ENCODE measurements at places on chromosomes 7 and 10. TPM values are rescaled to one million over a fixed set of nuclear protein-coding genes. Genes with fewer than 3 reads are reported as not detected.
A peak's percentile ranks its signal among the peaks of the same experiment; 100 is the strongest.

DNA sequence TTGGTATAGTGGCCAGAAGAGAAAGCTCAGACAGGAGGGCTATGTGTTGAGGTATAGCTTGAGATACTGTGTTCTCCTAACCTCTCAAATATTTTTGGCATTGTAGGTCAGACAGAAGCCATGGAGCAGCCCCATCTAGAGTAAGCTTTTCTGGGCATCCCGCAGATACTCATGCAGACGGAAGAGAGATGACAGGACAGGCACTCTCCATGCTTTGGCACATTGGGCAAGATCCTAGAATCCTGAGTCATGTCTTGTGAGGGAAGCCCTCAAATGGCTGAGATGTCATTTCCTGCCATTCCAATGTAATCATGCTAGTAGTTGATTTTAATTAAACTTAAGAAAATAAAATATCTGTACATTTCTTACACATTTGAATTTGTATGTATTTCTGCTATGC is 16.8 kb upstream of the KIF20B start:
- no peaks in the 10 kb centered on the region for H3K4me1 ChIP-seq
- no peak overlapping the region for H3K27ac ChIP-seq
- no peak overlapping the region for H3K4me3 ChIP-seq
- H3K36me3 ChIP-seq, result no peaks in the 10 kb centered on the region
- DNase-seq, result peak; percentile 22

GRCh38 chr10:118944959-118945633 is 84.4 kb upstream of the NANOS1 start:
- no peaks in the 10 kb centered on the region for H3K4me1 ChIP-seq
- no peak overlapping the region for H3K4me3 ChIP-seq
- no peaks in the 10 kb centered on the region for H3K36me3 ChIP-seq
- no peak overlapping the region for H3K27ac ChIP-seq
- H3K27me3 ChIP-seq, result no peaks in the 10 kb centered on the region
- DNase-seq, result no peak

Gene TRIP6
- total RNA-seq, result 96.1 TPM

Gene PPP3CB
- 27.1 TPM for total RNA-seq

- H3K27me3 ChIP-seq, result no peaks in the 10 kb centered on the region
- H3K27ac ChIP-seq, result no peak overlapping the region
- H3K36me3 ChIP-seq, result no peaks in the 10 kb centered on the region
- H3K4me3 ChIP-seq, result no peak overlapping the region
These were observed 9.2 kb downstream of the INPP5A start for GRCh38 chr10:132546567-132547420.

DNA sequence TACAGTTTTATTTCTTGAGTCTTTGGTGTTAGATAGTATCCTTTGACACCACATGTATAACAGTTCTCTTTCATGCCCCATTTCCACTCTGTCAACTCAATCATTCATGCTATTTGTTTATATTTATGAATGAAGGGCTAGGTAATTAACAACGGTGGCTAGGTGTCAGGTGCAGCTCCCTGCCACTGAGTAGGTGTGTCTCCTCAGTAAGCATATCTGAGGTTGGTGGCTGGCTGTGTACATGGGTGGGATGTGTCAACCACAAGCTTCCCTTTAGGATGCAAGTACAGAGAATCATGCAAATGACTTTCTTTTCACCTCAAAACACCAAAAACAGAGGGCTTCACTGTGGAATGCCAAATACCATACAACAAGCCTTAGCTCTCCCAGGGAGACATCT is 83.4 kb downstream of the ZNF365 start:
- H3K36me3 ChIP-seq, result no peaks in the 10 kb centered on the region
- H3K27me3 ChIP-seq, result no peaks in the 10 kb centered on the region
- peaks cover 9% of the 10 kb centered on the region for H3K4me1 ChIP-seq
- H3K27ac ChIP-seq, result no peak overlapping the region

DNA sequence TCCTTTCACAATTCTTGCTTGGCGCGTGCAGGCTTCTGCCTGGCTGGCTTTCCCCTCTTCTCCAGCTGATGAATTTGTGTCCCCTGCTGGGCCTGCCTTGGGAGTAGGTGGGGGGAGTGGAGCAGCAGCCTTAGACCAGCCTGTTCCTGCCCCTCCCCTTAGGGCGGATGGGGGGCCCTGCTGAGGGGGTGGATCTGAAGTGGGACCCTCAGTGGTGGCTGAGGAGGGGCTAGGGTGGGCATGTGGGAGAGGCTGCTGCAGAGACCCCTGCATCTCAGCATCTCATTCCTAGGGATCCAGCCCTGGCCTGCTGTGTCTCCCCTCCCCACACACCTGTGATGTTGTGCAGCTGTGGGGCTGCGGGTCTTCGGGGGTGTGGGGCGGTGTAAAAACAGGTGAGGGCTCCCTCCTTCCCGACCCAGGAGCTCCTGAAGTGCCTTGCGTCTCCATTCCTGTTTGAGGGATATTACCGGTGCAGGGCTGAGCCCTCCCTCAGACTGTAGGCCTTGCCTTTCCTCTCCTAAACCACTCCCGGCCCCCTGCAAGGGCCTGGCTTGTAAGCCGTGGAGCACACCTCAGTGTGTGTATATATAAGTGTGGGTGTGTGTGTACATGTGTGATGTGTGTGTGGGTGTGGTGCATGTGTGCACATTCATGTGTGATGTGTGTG is 24.7 kb downstream of the ADCYAP1R1 start:
- H3K4me3 ChIP-seq, result no peak overlapping the region
- no peaks in the 10 kb centered on the region for H3K4me1 ChIP-seq
- DNase-seq, result no peak
- H3K27me3 ChIP-seq, result no peaks in the 10 kb centered on the region
- no peak overlapping the region for H3K27ac ChIP-seq
- no peaks in the 10 kb centered on the region for H3K36me3 ChIP-seq

GRCh38 chr7:105705427-105705826 is 124.1 kb upstream of the EFCAB10 start:
- no peaks in the 10 kb centered on the region for H3K4me1 ChIP-seq
- no peaks in the 10 kb centered on the region for H3K27me3 ChIP-seq
- H3K27ac ChIP-seq, result no peak overlapping the region
- no peak overlapping the region for H3K4me3 ChIP-seq
- DNase-seq, result no peak
- no peaks in the 10 kb centered on the region for H3K36me3 ChIP-seq

DNA sequence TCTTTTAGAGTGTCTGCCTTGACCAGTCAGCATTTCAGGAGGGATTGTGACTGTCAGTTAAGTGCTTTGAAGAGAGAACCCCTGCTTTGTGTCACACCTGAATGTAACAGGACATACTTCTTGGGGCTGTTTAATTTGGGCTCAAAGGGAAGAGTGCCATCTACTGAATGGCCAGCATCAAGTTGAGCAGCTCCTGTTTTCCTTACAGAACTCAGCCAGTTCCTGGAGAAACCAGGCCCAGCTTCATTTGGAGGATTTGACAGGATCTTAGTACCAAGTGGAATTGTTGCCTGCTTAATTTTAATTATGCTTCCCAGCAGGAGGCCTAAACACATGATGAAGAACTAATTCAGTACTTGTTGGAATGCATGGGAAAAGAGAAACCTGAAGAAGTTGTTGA is 8.3 kb downstream of the ADD3 start:
- no peaks in the 10 kb centered on the region for H3K27me3 ChIP-seq
- no peak overlapping the region for H3K27ac ChIP-seq
- peak; percentile 26 for DNase-seq
- no peak overlapping the region for H3K4me3 ChIP-seq
